Right lobe of liver (tissue), 6 donors: ENCODE measurements at places on chromosomes 7 and 10.

DNA sequence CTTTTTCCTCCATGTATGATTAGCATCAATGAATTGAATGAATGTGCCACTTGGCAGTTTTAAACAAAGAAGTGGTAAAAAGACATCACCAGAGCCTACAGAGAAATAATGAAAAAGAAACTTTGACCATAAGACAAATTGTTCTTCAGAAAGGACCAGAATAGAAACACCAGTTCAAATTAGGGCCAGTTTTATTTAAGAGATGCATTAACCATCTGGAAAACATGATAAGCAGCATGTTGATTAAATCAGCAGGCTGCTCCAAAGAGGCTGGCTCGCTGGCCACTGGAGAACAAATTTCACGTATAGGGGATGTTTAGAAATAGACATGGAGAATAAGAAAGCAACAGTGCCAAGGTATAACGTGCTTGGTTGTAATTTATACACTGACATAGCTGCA lies 242.3 kb upstream of the AOAH start:
- DNase-seq: no peak
- no peaks in the 10 kb centered on the region for H3K4me1 ChIP-seq
- no peaks in the 10 kb centered on the region for H3K36me3 ChIP-seq
- no peak overlapping the region for H3K27ac ChIP-seq
- no peaks in the 10 kb centered on the region for H3K27me3 ChIP-seq

DNA sequence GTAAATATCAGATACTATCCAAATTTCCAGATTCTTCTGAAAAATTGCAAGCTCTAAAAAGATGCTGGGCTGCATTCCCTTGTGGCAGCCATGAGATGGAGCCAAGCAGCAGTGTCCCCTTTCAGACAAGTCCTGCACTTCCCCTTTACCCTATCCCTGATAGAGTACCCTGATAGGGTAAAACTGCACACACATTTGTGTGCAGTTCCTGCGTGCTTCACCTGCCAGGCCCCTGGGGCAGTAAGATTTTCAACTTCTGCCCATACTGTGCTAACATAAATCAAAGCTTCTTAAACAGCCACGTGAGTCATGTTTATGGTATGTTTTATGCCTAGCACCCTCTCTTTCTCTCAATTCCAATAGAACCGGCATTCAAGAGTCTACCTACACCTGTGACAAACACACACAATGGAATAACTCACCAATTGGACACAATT lies 52.2 kb downstream of the IFIT5 start:
- no peaks in the 10 kb centered on the region for H3K27me3 ChIP-seq
- no peak overlapping the region for H3K27ac ChIP-seq
- H3K36me3 ChIP-seq: no peaks in the 10 kb centered on the region
- no peak overlapping the region for H3K4me3 ChIP-seq
- no peaks in the 10 kb centered on the region for H3K4me1 ChIP-seq

DNA sequence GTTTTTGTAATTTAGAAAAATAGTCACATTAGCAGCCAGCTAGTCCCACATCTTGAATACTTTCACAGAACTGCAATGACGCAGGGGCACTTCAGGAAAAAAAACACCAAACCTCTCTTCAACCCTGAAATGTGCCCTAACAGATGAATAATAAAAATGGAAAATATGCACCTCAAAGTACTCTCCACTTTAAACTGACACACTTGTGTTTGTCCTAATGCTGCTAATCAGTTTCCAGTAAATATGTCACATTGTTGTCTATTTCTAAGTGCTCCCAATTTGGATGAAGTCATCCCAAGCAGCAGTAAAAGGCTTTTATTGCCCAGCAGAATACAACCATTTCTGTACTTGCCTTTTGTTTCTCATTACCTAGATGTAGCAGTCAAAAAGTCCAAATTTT lies 86.7 kb downstream of the PARD3 start:
- no peaks in the 10 kb centered on the region for H3K36me3 ChIP-seq
- DNase-seq: no peak
- no peak overlapping the region for H3K4me3 ChIP-seq
- H3K4me1 ChIP-seq: no peaks in the 10 kb centered on the region
- no peaks in the 10 kb centered on the region for H3K27me3 ChIP-seq

DNA sequence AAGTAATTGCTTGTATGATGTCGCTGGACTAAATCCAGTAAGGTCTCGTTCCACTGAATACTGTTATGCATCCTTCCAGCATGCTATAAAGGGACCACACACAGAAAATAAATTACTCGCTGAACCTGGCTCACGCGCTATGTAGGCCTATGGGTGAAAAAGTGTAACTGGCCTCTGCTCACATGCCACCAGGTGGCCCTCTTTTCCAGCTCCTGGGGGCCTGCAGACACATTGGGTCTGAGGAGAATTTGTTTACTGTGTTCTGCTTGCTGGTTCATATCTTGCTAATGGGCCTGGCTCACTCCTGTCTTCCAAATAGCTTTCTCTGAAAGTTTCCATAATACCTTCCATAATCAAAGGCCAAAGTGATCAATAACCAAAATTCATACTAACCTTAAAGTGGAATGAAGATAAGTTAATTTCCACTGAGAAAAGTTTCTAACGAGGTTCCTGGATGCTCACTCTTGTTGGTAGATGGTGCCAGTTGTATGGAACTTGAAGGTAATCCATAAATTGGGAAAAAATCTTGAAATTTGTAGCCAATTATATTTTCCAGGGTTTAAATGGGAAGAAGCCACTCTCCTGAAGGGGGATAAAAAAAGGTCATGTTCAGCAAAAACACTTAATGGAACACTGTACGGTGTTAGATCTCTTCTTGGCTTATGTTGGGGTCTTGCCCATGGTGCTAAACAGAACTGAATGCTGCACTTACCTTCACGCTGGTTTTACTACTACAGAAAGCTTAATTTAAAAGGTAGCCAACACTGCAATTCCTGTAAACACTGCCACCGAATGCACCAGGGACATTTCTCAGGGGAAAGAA lies 27.0 kb upstream of the ZPBP start:
- no peak for DNase-seq
- H3K27me3 ChIP-seq: no peaks in the 10 kb centered on the region
- H3K4me3 ChIP-seq: no peak overlapping the region
- no peak overlapping the region for H3K27ac ChIP-seq
- H3K36me3 ChIP-seq: no peaks in the 10 kb centered on the region

GRCh38 chr10:95333997-95334804 lies 43.4 kb upstream of the PDLIM1 start:
- peak; percentile 65 for DNase-seq
- H3K27ac ChIP-seq: peak overlapping the region; percentile 84
- no peak overlapping the region for H3K4me3 ChIP-seq
- no peaks in the 10 kb centered on the region for H3K4me1 ChIP-seq

DNA sequence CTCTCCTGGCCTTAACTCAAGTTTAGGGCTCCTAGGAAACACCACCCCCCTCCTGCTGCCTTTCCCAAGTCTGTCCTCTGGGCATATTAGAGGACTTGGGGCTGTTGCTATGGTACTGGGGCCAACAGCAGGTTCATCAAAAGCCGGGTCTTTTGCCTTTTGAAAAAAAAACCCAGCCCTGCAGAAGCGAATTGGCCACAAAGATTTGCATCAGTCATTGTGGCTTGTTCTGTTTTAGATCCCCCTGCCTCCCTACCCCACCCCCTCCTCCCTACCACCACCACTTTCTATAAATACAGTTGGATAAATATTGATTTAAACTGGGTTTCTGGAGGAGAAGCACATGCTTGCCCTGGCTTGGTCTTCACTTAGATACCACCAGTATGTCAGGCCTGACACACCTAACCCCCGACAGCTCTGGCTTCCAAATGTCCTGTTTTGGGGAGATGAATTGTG lies 7.0 kb downstream of the MXI1 start:
- H3K4me1 ChIP-seq: no peaks in the 10 kb centered on the region
- no peaks in the 10 kb centered on the region for H3K27me3 ChIP-seq
- no peak overlapping the region for H3K27ac ChIP-seq

GRCh38 chr7:66847879-66848790 lies 72.9 kb upstream of the TMEM248 start:
- no peak overlapping the region for H3K27ac ChIP-seq
- DNase-seq: no peak
- no peak overlapping the region for H3K4me3 ChIP-seq
- no peaks in the 10 kb centered on the region for H3K4me1 ChIP-seq
- H3K36me3 ChIP-seq: no peaks in the 10 kb centered on the region

- no peaks in the 10 kb centered on the region for H3K36me3 ChIP-seq
- no peaks in the 10 kb centered on the region for H3K27me3 ChIP-seq
- H3K4me3 ChIP-seq: no peak overlapping the region
- no peaks in the 10 kb centered on the region for H3K4me1 ChIP-seq
- DNase-seq: peak; percentile 83
Measured at GRCh38 chr7:22723181-22723601, 3.8 kb upstream of the IL6 start.

DNA sequence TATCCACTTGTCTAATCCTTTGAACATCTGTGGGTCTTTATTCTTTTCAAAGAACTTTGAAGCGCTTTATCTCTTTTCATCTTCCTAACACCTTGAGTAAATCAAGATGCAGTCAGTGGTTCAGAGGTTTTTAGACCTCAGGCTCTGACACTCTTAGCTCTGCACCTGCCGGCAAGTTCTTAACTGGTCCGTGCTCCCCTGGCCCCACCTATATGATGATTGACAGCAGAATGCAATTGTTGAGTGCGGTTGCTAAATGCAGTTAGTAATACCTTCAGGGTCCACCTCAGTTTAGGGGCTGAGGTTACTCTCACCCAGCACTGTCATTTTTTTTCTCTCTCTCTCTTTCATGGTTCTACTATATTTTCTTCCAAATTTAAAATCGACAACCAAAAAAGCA lies 854.2 kb upstream of the AUTS2 start:
- no peak overlapping the region for H3K27ac ChIP-seq
- no peaks in the 10 kb centered on the region for H3K27me3 ChIP-seq
- no peak for DNase-seq
- no peaks in the 10 kb centered on the region for H3K4me1 ChIP-seq
- H3K4me3 ChIP-seq: no peak overlapping the region

- no peaks in the 10 kb centered on the region for H3K27me3 ChIP-seq
- no peak overlapping the region for H3K4me3 ChIP-seq
- no peaks in the 10 kb centered on the region for H3K36me3 ChIP-seq
Measured at GRCh38 chr10:51363415-51363814, 289.1 kb downstream of the PRKG1 start.

- no peak overlapping the region for H3K4me3 ChIP-seq
- DNase-seq: peak; percentile 38
- H3K27me3 ChIP-seq: no peaks in the 10 kb centered on the region
- peaks cover 7% of the 10 kb centered on the region for H3K36me3 ChIP-seq
- no peak overlapping the region for H3K27ac ChIP-seq
- H3K4me1 ChIP-seq: no peaks in the 10 kb centered on the region
Measured at GRCh38 chr10:124990671-124991625, 49.0 kb downstream of the ZRANB1 start.

DNA sequence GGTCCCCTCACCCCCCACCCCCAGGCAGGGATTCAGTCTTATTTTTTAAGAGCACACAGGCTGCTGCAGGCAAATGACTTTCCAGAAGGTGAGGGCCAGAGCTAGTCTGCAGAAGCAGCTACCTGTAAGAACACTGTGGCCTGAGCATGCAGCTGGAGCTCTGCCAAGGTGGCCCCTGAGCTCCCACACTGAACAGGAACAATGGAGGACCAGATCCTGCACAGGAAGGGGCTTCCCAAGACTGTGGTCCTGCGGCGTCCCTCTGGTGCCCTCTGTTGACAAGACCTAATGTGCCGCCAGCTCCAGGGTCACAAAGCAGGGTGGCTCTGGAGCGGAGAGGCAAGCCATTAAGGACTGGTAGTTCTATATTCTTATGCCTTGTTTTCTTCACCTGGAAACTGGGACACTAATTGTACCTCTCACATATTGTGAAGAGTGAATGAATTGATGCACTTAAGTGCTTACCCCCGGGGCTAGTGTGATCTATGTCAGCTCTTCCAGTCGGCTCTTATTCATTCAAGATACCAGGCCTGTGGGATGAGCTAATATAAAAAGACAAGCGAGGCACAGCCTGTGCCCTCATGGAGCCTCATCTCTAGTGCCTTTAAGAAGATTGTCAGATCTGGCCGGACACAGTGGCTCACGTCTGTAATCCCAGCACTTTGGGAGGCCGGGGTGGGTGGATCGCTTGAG lies 8.0 kb upstream of the BEND7 start:
- DNase-seq: peak; percentile 70
- no peaks in the 10 kb centered on the region for H3K27me3 ChIP-seq
- H3K36me3 ChIP-seq: no peaks in the 10 kb centered on the region
- no peaks in the 10 kb centered on the region for H3K4me1 ChIP-seq

DNA sequence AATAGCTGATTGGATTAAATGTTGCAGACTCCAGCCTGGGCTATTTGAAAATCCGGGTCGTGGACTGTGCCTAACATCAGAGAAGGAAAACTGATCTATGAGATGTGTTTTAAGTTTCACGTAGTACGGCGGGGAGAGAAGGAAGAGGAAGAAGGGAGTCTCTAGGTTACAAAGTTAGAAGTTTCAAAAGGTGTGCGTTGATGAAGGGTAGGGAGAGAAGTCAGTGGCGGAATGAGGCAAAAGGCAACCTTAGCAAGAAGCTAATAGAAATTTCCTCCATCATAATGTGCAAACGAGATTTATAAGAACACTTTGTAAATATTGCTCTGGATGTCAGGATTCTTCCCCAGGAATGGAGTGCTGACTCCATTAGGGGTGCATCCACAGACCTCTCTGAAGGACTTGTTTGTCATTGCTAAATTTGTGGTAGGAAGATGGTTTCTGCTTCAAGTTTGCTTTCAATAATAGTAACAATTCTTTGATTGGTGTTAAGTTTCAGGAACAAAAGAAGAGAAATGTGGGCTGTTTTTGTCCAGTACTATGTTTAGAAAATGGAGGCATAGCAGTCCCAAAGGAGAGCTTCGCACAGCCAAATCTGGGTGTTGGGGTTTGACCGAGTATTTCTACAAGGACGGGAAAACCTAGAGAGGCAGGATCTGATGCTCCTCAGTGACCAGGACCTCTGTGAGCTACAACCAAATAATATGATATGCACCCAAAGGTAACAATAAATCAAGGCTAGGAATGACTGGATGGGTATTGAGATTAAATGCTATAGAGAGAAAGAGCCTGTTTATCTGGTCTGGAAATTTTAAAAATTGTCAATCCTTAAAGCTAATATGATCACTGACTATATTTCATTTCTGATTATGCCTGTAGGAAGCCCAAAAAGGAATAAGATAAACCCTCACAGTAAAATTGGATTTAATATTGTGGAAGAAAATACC lies 8.2 kb downstream of the TWIST1 start:
- H3K27ac ChIP-seq: no peak overlapping the region
- DNase-seq: no peak
- H3K36me3 ChIP-seq: no peaks in the 10 kb centered on the region
- H3K27me3 ChIP-seq: peaks cover 27% of the 10 kb centered on the region
- H3K4me3 ChIP-seq: no peak overlapping the region

DNA sequence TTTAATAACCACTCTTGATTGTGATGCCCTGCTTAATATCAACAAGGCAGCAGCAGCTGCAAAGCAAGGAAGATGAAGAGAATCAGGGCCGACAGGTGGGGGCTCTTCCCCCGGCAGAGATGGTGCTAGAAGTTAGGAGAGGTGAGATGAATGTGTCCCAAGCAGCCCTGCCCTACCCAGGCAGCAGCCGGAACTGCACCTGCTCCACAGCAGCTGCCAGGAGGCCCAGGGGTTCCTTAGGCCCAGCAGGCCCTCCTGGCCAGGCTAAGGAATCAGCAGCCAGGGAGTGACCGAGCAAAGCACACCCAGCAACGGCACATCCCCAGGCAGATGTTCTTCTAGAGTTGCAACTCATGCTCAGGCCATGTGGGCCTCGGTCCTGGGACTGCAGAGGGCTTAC lies 17.9 kb downstream of the AFAP1L2 start:
- H3K4me3 ChIP-seq: no peak overlapping the region
- no peaks in the 10 kb centered on the region for H3K36me3 ChIP-seq
- no peak overlapping the region for H3K27ac ChIP-seq
- no peaks in the 10 kb centered on the region for H3K4me1 ChIP-seq
- no peaks in the 10 kb centered on the region for H3K27me3 ChIP-seq

GRCh38 chr10:124180044-124180745 lies 86.8 kb upstream of the CHST15 start:
- no peaks in the 10 kb centered on the region for H3K27me3 ChIP-seq
- no peaks in the 10 kb centered on the region for H3K36me3 ChIP-seq
- no peaks in the 10 kb centered on the region for H3K4me1 ChIP-seq
- DNase-seq: no peak
- no peak overlapping the region for H3K4me3 ChIP-seq
